Stimulated activated CD4-positive, alpha-beta T cell treated with anti-CD3 and anti-CD28 coated beads, Interleukin-12 subunit alpha, Interleukin-12 subunit beta, amount 100 ng/mL, for 4 hours (primary cell): ENCODE measurements at places on chromosomes 5 and 9.

- no peak for DNase-seq
These were observed 29.0 kb upstream of the CCDC112 start for GRCh38 chr5:115325296-115325959.

GRCh38 chr5:132180134-132180745 lies 47.4 kb downstream of the P4HA2 start:
- no peak for DNase-seq

DNA sequence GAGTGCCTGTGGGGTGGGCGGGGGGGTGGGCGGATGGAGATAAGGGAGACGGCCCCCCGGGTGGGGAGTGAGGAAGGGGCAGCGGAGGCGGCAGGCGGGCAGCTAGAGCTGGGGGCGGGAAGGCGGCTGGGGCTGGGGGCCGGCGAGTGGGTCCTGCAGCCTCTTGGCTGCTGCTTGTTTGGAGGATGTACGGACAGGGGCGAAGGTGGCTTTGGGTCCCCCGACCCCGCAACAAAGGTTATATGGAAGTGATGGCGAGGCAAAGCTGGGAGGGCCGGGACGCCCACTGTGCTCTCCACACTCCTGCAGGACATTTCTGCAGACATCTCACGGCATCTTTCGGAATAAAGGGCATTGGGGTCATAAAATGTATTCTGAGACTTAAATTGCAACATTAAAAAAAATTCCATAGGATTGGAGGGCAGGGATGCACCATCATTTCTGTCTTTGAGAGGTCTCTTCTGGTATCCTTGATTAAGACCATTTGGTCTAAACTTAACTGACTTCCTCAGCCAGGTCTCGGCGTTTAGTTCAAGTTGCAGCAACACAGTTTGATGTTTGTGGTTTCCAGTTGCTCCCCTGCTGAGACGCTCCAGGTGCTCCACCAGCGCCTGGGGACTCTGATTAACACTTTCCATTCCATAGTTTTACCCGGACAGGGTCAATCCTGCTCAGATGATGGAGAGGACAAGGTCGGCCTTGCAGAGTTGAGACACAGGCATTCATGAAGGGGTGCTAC lies 101.6 kb upstream of the SSBP2 start:
- no peak for DNase-seq

GRCh38 chr9:37652261-37652660 lies 1.5 kb downstream of the FRMPD1 start:
- no peak for DNase-seq

GRCh38 chr9:136590821-136591752 lies 45.2 kb upstream of the NOTCH1 start:
- no peak for DNase-seq

DNA sequence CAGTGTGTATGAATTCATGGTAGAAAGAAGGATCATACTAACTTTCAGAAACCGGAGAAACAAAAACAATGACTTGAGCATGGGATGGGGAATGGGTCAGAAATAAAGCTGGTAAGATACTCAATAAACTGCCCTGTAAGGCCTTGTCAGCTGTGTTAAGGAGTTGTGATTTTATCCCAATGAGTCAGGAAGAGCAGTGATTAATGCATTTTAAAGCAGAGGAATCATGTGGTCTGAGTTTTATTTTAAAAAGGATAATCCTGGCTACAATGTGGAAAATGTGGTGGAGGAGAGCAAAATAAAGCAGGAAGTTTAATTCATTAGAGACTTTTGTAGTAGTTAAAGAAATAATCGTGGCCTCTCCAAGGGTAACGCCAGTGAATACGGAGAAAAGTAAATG lies 28.7 kb downstream of the DHX29 start:
- no peak for DNase-seq

DNA sequence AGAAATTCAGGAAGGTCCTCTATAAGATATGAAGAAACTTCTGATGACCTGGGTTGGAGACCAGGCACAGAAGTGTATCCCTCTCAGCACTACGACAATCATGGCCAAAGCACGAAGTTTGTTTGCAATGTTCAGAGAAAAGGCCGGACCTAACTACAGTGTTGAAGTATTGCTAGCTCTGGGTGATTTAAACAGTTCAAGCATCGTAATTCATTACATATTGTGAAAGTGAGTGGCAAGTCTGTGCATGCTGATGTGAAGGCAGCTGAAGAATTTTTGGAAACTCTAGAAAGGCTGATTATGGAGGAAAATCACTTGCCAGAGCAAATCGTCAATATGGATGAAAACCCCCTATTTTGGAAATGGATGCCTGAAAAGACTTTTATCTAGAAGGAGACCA lies 67.2 kb upstream of the PANK3 start:
- no peak for DNase-seq

GRCh38 chr9:93510041-93510440 lies 56.7 kb upstream of the FAM120AOS start:
- DNase-seq, result no peak

DNA sequence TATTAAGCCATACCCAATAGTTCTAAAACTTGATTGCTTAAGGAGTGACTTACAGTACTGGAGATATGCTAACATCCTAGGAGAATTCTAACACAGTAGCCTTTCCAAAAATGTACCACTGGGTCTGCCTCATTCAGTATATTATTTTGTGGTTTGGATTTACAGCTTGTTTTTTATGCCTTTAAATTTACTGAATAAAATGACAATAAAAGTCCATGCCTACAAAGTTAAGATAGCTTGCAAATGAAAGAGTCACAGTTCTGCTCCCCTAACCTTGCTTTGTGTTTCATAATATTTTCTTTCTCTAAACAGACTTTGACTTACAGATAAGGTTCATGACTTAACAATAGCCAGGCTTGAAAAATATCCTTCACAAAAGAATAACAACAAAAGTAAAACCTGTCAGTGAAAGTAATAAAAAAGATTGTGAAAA lies 951.1 kb upstream of the NUDT12 start:
- DNase-seq, result no peak

- DNase-seq, result no peak
These were observed 134.9 kb upstream of the CHD1 start for GRCh38 chr5:99063737-99064136.

DNA sequence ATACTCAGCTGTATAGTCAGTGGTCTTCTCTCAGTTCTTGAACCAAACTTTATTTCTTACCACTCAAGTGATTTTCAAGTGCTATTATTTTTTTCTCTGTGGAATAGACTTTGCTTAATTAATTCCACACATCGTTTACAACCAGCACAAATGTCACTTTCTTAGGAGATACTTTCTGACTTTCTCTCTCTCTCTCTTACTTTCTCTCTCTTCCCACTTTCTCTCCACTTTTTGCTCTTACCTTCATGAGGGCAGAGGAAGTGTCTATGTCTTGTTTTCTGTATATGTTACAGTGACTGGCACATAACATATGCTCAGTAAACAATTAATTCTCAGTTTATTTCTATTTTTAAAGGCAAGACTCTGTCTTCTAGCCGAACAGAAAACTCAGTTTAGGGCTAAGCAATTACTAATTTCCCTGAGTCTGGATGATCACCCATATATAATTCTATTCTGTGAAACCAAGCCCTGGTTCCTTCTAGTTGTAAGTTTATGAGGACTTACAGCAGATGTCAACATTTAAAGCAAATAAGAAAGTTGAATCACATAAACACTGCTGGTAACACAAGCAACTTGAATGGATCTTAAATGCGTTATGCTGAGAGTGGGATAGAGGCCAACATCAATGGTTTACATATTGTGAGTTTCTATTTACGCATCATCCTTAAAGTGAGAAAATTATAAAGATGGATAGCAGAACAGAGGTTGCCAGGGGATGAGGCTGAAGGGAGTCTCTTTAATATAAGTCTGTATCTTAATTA lies 791.4 kb downstream of the MTRR start:
- no peak for DNase-seq

DNA sequence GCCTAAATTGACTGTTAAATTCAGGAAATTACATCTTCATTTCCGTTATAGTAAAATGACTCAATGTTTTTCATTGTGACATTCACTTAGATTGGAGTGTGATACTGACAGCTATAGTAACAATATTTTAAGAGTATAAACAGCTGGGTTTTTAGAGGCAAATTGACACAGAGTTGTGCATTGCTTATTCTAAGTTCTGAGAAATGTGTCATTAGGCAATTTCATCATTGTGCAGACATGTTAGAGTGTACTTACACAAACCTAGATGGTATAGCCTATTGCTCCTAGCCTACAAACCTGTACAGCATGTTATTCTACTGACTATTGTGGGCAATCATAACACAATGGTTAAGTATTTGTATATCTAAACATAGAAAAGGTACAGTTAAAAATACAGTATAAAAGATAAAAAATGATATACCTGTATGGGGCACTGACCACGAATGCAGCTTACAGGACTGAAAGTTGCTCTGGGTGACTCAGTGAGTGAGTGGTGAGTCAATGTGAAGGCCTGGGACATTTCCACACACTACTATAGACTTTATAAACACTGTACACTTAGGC lies 132.7 kb downstream of the PDE4D start:
- no peak for DNase-seq

DNA sequence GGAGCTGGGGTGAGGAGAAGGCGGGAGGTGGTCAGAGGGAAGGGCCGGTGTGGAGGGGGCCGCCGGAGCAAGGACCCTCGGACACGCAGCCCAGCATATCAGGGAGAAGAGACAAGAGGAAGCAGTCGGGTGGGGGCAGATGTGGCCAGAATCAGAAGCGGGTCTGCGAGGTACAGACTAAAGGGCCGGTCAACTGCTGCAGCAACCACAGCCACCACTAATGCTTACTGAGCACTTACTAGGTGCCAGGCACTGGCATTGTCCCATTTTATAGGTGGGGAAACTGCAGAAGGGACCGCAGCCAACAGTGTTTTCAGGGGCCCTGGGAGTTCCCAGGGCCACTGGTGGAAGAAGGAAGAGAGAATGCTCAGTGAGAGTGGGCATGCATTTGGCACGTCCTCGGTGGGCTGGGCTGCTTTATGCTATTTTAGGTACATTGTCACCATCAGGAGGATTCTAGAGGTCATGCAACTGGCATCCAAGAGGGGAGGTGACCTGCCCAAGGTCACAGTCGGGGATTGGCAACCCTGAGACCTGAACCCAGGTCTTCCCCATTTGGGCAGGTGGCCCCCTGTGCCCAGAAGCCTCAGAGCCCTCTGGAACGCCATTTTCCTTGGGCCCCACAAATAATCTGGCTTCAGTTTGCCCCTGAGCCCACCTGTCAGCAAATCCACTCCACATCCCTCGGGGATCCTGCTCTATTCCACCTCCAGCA lies 53.4 kb downstream of the DUSP1 start:
- DNase-seq, result no peak

DNA sequence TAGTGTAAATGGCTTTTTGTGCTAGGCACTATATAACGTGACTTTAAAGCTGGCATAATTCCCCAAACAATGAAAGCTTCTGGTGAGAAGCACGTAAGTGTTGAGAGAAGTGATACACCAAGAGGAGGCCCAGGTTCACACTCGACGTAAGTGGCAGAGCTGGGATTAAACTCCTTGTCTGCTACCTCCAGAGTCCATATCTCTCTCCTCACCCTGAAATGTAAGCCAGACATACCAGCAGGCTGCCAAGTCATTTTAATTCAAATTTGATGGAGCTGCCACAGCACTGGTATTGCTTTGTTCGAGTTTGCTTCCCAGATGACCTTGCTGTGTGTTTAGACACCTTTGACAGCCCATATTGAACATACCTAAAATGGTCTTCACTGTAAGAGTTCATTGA lies 319.7 kb downstream of the GLIS3 start:
- no peak for DNase-seq

- no peak for DNase-seq
These were observed 183.0 kb downstream of the GLIS3 start for GRCh38 chr9:4116723-4117460.

DNA sequence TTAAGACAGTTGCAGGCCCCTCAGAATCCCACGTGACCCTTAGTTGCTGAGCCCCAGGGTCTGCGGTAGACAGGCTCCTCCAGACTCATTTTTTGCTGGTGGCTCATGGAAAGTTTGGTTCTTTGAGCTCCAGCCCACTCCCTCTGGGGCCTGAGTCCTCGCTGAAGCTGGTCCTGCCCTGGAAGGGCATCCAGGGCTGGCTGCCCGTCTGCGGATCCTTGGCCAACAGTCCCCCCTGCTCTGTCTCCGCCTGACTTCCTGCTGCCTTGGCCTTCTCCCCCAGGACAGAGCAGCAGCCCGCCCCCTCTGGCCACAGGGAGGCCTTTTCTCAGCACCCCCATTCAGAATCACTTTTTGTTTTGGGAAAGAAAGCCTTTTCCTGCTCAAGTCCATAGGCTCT lies 24.4 kb downstream of the SLC6A7 start:
- DNase-seq, result no peak

GRCh38 chr9:3433066-3433465 lies 92.7 kb downstream of the RFX3 start:
- no peak for DNase-seq

DNA sequence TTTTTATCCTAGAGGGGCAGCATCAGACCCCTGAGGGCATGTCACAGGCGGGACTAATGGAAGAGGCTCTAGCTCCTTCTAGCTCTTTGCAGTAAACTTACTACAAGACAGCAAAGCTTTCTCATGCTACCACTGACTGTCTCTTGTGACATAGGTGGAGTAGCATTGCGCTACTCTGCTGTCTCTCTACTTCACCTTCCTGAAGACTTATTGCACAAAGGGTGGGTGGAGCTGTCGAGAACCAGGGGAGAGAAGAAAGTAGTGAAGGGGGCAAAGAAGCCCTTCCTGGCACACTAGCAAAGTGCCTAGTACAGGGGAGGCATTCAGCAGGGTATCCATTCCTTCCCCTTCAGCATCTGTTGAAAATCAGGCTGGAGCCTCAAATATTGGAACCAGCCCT lies 36.1 kb upstream of the NEK6 start:
- no peak for DNase-seq
